ENCODE measurements at places on chromosomes 1 and 21.
A peak's percentile ranks its signal among the peaks of the same experiment; 100 is the strongest.

- no peak for DNase-seq
Observed at GRCh38 chr1:46021046-46021996, 111.1 kb downstream of the PIK3R3 start.

- no peak for DNase-seq
Observed at GRCh38 chr21:44377201-44377921, 23.9 kb downstream of the TRPM2 start.

- no peak for DNase-seq
Observed at GRCh38 chr1:41504114-41505035, 19.9 kb upstream of the EDN2 start.

DNA sequence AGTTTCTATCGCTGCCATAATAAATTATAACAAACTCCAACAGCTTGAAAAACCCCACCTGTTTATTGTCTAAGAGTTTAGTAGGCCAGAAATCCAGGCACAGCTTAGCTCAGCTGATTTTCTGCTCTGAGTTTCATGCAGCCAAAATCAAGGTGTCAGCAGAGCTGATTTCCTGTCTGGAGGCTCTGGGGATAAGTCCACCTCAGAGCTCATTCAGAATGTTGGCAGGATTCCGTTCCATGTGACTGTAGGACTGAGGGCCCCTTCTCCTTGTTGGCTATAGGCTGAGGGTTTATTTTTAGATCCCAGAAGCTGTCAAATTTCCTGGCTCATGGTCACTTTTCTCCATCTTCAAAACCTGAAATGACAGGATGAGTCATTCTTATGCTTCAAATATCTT, 91.6 kb upstream of the CHODL start:
- no peak for DNase-seq

- peak; percentile 16 for DNase-seq
Observed at GRCh38 chr1:108897865-108898720, 21.3 kb downstream of the GPSM2 start.

DNA sequence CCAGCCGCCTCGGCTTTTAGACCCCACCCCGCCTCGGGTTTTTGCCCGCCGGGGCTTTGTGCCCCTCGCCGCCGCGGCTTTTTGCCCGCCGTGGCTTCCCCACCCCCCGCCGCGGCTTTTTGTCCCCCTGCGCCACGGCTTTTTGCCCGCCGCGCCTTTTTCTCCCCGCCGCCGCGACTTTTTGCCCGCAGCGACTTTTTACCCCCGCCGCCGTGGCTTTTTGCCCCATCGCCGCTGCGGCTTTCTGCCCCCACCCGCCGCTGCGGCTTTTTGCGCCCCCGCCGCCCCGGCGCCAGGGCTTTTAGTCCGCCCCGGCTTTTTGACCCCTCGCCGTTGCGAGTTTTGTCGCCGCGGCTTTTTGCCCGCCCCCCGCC, 474.4 kb downstream of the FAM72C start:
- DNase-seq = no peak

DNA sequence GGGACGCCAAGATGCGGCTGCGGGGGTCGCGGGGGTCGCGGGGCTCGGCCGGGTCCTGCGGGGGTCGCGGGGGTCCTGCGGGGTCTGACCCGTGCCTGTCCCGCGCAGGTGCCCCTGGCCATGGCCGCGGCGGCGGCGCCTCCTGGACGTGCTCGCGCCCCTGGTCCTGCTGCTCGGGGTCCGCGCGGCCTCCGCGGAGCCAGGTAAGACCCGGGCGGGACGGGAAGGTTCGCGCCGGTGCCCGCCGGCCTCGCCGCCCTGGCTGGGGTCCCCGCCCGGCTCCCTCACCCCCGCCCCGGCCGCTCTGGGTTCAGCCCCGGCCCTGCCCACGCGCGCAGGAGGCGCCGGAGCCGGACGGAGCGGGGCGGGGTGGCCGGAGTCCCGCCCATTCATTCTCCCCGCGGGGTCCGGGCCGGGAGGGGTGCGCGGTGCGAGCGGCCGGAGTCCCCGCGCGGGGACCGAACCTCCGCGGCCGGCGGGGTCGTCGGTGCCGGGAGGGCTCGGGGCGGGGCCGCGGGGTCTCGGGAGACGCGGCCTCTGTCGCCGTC, 380 bp downstream of the COL18A1 start:
- no peak for DNase-seq

GRCh38 chr1:118258975-118259374, 73.9 kb upstream of the SPAG17 start:
- no peak for DNase-seq

- no peak for DNase-seq
Observed at GRCh38 chr1:101820071-101820470, 176.7 kb downstream of the OLFM3 start.

- DNase-seq = no peak
Observed at GRCh38 chr1:43930949-43931275, 2.7 kb upstream of the ARTN start.

DNA sequence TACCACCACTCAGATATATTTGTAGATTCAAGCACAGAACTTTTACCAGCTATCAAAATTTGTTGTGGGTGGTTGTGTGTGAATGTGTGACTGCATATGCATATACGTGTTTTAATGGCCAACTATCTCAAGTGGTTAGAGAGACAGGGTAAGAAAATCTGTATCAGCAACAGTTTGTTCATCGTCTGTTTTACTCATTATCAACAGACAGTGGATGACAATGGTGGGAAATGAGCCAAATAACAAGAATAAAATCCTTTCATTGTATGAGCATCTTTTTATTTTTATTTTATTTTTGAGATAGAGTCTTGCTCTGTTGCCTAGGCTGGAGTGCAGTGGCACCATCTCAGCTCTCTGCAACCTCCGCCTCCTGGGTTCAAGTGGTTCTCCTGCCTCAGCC, 22.7 kb upstream of the DYNLT5 start:
- no peak for DNase-seq

- peak; percentile 5 for DNase-seq
Observed at GRCh38 chr1:17661546-17662157, 93.5 kb upstream of the ACTL8 start.

GRCh38 chr1:98766255-98766654, 104.7 kb downstream of the SNX7 start:
- no peak for DNase-seq

- no peak for DNase-seq
Observed at GRCh38 chr1:10850026-10850425, 53.6 kb upstream of the CASZ1 start.

DNA sequence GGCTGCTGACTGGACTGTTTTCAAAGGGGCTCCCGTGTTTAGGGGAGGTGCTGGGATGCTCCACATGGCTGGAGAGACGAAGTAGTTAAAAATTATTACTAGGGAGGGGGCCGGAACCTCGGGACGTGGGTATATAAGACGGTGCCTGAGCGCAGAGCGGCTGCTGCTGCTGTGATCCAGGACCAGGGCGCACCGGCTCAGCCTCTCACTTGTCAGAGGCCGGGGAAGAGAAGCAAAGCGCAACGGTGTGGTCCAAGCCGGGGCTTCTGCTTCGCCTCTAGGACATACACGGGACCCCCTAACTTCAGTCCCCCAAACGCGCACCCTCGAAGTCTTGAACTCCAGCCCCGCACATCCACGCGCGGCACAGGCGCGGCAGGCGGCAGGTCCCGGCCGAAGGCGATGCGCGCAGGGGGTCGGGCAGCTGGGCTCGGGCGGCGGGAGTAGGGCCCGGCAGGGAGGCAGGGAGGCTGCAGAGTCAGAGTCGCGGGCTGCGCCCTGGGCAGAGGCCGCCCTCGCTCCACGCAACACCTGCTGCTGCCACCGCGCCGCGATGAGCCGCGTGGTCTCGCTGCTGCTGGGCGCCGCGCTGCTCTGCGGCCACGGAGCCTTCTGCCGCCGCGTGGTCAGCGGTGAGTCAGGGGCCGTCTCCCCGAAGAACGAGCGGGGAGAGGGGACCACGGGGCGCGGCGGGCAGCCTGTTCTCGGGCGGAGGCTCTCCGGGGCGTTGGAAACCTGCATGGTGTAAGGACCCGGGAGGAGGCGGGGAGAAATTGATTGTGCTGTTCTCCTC, at the start of gene CHODL:
TSS of gene CHODL (plus strand) at position 163 of the 793 bp plus-strand sequence. CDS start at position 554, 391 bp downstream.
- DNase-seq = no peak

DNA sequence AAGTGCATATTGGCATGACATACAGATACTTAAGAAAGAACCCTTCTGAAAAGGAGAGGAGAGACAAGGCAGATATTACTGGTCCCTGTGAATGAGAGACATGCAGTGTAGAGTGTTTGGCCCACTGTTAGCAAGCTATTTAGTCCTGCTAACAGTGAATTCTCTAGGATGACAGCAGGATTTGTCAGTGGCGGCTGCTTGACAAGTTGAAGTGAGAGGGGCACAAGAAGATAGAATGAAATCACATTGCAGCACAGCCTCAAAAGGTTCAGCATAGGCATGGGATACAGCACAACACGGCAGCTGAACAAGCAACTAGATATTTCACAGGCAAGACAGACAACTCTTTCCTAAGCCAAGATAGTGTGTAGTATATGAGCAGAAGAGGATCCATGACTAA, 407.9 kb downstream of the PLA2G4A start:
- DNase-seq = no peak

DNA sequence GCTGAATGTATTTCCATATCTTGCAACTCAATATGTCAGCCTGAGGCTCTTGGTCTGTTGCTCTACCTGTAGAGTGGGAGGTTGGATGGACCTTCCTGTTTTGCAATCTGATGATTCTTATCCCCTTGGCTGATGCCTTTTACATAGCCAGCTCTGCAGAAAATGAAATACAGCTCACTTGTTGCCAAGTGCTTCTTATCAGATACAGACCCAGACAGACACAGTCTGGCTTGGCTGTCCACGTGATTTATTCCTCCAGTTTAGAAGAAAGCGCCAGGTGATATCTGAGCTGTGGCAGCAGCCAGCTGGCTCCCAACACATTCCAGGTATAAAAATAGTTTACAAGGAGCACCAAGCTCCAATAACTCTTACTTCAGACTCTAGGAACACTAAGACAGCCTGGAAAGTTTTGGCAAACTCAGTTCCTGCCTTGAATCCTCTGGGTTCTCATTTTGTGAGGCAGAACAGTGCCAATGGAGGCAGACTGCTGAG, 479.2 kb upstream of the USP24 start:
- no peak for DNase-seq

- DNase-seq = no peak
Observed at GRCh38 chr21:34885626-34886239, 163.4 kb downstream of the RUNX1 start.

- no peak for DNase-seq
Observed at GRCh38 chr21:31795992-31796391, 64.1 kb upstream of the SCAF4 start.

GRCh38 chr1:232239998-232240397, 389.9 kb downstream of the SIPA1L2 start:
- DNase-seq = no peak

- no peak for DNase-seq
Observed at GRCh38 chr1:11301601-11302000, 28.6 kb downstream of the UBIAD1 start.

GRCh38 chr1:26281091-26281958, 1.4 kb downstream of the SH3BGRL3 start:
- no peak for DNase-seq

DNA sequence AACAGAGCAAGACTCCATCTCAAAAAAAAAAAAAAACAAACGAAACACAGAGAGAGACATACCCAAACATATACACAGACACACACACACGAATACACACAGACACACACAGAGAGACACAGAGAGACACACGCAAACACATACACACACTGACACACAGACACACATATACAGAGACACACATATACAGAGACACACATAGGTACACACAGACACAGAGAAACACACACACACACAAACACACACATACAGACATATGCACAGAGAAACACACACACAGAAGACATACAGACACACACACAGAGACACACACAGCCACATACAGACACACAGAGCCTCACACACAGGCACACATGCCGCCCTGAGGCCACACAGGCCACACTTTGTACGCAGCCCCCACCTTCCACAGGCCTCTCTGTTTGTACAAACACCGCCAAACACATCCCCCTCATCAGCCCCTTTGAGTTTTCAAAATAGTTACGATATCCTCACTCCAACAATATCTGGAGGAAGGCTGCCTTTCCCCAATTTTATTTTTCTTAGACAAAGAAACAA, 57.5 kb upstream of the ABCG1 start:
- no peak for DNase-seq

GRCh38 chr1:95475686-95476457, 241.9 kb downstream of the RWDD3 start:
- DNase-seq = no peak

GRCh38 chr1:88998716-88999115, 6.3 kb upstream of the KYAT3 start:
- no peak for DNase-seq

All from stimulated activated CD4-positive, alpha-beta T cell treated with anti-CD3 and anti-CD28 coated beads, Interleukin-2, amount 100 ng/mL, for 4 hours (primary cell).